ENCODE measurements at places on chromosomes 2 and 18. TPM values are rescaled to one million over a fixed set of nuclear protein-coding genes. Genes with fewer than 3 reads are reported as not detected.

GRCh38 chr18:70468861-70469547 lies 180.2 kb downstream of the SOCS6 start:
- no peak for DNase-seq

GRCh38 chr2:146837857-146838256 lies 1007.0 kb upstream of the ACVR2A start:
- no peak for DNase-seq

DNA sequence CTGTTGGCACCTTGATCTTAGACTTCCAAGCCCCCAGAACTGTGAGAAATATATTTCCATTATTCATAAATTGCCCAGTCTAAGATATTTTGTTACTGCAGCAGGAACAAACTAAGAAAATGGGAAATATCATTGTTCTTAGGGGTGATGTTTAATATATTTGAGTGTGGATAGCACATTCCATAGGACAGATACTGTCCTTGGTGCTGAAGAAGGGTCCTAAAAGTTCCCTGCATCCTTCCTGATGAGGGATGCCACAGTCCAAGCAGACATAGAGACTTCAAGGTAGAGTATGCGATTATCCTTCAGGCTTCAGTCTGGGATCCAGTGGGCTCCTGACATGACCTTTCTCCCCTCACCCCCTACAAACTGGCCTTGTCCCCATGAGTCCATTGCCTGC lies 689.0 kb downstream of the TDRD15 start:
- no peak for DNase-seq

DNA sequence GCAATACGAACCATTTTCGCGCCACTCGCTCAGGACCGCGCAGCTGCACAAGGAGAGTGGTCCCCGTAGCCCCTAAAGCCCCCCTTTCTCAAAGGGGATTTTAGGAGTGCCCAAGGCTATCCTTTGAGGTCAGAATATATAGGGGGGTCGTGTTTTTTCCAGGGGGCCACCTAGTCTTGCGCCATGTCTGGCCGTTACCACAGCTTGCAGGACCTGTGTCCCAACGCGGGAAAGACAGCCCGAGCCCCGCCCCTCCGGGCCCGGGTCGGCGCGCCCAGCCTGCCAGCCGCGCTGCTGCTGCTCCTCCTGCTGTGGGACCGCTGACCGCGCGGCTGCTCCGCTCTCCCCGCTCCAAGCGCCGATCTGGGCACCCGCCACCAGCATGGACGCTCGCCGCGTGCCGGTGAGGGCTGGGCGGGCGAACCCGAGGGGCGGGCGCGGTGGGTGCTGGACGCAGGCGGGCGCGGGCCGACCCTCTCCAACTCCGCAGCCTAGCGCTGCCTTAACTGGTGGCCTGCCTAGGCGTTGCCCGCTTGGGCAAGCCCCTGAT lies at the start of gene CDCA7:
Gene CDCA7, plus strand, starts transcription at position 291 of the 550 bp plus-strand sequence. Its CDS starts 92 bp downstream, at position 383.
- DNase-seq = peak; percentile 89

DNA sequence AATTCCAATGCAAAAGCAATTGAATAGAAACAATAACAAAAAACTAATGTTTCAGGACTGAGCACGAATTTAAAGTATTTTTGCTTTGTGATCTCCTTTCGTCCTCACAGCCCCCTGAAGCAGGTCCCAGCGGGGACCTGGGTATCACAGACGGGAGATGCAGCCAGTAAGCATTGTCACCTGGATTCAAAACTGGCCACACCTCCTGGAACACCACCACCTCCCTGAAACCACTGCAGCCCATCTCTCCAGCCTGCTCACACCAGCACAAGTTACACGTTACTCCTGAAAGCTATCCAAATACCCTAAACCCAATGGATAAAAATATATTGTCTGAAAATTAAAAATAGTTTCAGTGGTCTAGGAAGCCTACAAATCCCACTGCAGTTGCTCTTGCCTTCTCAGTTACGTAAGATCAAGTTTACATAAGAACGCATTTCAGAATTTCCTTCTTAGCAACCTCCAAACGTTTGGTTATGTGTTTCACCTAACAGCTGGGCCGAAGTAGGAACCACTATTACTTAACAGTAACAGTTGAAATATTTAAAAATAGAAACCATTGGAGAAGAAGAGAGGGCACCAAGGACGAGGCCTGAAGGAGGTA lies 178.0 kb downstream of the HDAC4 start:
- no peak for DNase-seq

- no peak for DNase-seq
These were observed 13.7 kb upstream of the LTBP1 start for GRCh38 chr2:32932825-32933755.

The NOL4 gene
- 18.5 TPM for total RNA-seq

The COLEC12 gene
- total RNA-seq = not detected

The GPR39 gene
- not detected for total RNA-seq
